ENCODE measurements at places on chromosomes 2 and 18. TPM values are rescaled to one million over a fixed set of nuclear protein-coding genes. Genes with fewer than 3 reads are reported as not detected.

DNA sequence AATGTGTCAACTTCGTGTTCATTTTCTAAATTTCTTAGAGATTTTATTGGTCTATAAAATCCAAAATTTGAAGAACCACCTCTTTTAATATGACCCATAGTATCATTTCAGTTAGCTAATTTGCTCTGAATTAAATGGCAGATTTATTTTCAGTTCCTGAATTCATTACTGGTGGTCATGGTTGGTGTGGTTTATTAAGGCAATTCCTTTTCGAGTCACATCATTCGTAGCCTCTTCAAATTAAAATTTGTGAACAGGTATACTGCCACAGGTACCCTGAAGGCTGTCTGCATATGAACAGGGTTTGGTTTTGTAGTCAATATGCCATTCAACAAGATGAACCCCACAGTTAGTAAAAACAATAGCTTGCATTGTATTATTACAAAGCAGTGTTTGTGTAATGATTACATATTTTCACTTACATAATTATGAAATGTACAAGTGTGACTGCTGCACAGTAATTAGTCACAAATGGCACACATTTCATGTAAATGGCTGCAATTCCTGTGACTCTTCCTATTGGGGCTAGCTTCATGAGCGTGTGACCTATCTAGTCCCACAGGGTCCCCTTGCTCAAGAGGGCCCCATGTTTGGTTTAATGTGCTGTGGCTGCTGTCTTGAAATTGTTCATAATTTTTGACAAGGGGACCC is 48.9 kb downstream of the CDC42EP3 start:
- no peak for DNase-seq

Gene CDH7
- total RNA-seq, result not detected

- peak; percentile 10 for DNase-seq
These were observed 10.5 kb downstream of the CTLA4 start for GRCh38 chr2:203878063-203878462.

DNA sequence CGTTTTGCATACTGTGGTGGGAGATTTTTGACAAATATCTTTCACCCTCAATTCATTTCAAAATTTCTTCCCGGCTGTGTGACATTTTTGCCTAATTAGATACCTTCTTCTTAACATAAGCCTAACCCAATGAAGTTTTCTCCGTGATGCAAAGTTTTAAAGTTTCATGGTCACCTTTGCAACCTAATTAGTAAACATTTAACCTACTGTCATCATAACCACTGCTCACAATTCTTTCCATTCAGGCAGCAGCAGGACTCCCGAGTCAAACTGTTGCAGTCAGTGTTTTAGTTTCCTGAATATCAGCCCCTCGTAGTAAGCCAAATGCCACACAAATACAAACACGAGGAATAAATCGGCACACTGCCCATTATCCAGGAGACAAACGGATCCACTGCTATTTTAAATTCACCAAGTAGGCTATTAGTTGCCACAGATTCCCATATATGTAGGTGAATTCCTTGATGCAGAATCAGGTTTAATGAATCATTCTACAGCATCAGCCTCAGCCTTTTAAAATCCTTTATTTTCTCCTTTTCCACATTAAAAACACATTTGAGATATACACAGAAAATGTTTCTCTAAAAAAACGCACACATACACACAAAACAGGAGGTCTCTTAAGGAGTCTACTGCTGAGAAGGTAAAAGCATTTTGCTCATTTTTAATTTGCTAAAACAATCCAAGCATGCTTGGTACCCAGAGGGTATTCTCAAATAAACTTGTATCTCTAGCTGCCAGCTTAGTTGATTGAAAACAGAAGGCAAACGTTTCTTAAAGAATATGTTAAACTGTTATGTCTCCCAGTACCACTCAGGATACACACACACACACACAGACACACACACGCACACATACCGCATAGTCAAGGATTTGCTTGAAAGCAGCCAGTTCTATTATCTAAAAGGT is 106.5 kb upstream of the KCTD1 start:
- DNase-seq, result no peak

Gene RNU2-63P
- not detected for total RNA-seq
